Ovary (tissue), 10 donors: ENCODE measurements at places on chromosomes 11 and 22. TPM values are rescaled to one million over a fixed set of nuclear protein-coding genes. Genes with fewer than 3 reads are reported as not detected.

DNA sequence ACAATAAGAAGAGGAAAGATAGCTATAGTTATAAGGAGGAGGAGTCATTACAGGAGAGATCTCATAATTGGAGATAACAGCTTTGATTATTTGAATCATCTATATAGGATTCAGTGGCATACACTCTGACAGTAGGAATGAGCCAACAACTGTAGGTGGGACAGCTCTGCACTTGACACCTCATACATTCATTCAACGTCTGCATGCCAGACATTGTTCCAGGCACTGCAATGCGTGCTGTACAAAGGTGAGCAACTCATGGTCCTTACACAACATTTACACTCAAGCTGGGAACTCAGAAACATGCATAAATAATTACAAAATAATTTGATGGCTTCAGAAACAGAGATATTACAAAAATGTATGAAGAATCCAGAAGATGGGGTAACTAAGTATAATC lies 154.3 kb downstream of the MSANTD4 start:
- DNase-seq: no peak

KCNK4 gene
- not detected for total RNA-seq

DKK3 gene
- total RNA-seq: 62.8 TPM

LRRC55 gene
- 0.20 TPM for total RNA-seq

- no peak for DNase-seq
Measured at GRCh38 chr11:124869856-124870387, 4.7 kb downstream of the ROBO3 start.

EHF gene
- 38.6 TPM for total RNA-seq

DNA sequence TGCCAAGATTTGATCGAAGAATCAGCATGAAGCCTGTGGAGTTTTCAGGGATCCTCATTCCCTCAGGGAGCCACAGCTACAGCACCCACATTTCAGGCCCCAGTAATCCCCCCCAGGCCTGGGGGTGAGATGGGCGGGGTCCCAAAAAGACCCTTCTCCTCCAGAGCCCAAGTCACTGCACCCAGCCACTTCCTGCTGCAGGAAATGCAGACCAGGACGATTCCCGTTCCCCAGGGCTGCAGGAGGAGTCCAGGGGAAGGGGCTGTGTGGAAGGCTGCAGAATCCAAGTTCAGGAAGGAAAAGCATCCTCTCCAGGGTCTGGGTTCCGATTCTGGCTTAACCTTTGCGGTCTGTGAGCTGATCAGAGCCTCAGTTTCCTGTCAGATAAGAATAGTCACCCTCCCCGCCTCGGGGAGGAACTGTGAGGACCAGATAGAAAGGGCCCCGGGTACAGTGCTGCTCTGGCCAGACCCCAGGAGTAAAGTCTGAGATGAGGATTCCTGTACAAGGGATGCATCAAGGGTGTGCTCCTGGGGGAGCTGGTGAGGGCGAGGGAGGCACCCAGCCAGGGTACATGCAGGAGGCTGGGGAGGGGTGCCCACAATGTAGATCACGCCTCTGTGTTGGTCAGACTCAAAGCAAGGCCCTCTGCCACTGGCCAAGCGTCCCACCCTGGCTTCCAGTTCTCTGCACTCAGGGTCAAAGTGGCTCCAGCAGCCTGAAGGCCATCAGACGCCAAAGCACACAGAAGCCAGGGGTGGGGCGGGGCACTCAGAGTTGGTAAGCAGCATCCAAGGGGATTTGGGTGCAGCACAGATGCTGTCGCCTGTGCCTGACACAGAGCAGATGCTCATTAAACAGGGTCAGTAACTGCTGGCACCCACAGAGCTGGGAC lies 30.1 kb upstream of the TP53I11 start:
- no peak for DNase-seq

DNA sequence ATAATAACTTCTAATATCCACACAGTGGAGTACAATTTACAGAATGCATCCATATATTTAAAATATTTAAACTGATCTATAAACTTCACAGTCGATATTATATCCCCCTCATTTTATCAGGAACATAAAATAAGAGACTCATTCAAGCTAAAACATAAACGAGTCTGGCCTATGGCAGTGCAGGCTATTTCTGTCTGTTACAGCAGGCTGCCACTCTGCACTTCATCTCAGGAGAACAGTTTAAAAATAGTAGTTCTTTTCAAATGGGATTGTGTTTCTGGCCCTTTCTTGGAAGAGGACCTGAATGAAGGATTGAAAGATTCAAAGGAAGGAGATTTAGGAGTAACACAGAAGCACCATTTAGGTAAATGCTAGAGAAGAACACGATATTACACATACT lies 915.7 kb downstream of the NTM start:
- DNase-seq: no peak

GRCh38 chr11:16750417-16750816 lies 12.0 kb downstream of the C11orf58 start:
- no peak for DNase-seq

DNA sequence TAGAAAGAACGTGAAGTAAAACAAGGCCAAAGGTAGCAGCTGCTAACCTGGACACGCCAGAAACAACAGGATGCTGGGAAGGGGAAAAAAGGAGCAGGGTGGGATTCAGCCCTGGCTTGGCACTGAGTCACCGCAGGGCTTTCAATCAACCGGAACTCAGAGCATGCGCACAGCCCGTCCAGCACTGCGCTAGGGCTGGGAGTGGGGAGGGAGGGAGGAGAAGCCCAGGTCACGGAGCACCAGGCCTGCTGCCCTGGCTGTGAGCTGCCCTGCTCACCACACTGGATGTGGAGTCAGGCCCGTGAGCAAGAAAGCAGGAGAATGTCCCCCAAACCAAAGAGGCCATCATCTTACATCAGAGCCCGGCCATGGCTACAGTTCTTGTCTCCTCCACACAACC lies 51.5 kb downstream of the APOL1 start:
- DNase-seq: no peak

DNA sequence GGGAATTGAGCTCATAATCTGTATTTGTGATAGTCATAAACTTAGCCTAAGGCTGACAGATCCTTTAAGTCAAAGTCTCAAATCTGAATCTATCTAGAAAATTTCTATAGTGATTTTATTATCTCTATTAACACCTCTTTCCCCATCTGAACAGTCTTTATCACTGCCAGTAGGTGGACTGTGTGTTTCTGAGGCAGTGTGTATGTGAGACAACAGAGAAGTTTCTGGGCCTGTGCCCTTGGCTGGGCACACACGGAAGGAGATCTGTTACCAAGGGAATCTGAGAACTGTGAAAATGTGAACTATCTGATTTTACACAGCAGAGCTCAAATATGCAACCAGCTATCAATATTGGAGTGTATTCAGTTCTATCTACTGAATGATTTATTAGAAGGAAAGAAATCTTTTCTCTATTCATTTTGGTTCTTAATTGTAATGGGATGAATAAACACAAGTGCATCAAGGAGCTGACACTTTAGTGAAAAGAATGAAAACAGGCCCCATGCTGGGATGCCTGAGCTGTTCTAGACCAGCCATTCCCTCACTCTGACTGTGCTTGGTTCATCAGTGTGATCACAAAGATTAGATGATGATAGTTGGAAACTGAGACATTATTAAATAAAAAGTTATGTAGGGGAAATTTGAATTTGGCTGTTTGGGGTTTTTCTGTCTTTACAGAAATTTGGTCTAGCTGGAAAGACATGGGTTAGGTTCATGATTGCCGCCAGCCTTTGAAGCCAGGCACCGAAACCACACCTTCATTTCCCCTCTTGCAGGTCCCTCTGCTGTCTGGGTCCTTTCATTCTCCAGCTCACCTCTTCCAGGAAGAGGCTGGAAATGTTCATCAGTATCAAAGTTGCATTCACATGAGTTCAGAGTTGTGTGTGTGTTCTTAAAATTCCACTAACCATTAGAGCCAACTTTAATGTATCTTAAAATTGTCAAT lies 68.1 kb downstream of the LIF start:
- DNase-seq: no peak

DNA sequence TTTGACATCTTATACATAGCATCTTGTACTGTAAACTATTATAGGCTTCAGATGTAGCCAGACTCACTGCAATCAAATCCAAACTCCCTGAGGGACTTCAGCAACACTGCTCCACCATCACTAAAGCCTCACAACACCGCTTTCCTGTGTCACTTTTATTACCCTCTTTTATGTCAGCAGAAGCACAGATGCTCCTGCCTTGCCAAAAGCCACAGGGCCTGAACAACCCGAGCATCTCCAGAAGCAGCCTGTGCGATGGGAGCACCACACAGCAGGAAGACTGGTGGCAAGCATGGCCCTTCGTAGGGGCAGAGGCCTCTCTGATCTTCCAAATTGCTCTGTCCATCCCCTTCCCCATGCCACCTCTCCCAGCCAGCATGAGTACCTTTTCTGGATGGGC lies 22.9 kb downstream of the TMEM123 start:
- no peak for DNase-seq

ABCC8 gene
- total RNA-seq: 0.92 TPM

DNA sequence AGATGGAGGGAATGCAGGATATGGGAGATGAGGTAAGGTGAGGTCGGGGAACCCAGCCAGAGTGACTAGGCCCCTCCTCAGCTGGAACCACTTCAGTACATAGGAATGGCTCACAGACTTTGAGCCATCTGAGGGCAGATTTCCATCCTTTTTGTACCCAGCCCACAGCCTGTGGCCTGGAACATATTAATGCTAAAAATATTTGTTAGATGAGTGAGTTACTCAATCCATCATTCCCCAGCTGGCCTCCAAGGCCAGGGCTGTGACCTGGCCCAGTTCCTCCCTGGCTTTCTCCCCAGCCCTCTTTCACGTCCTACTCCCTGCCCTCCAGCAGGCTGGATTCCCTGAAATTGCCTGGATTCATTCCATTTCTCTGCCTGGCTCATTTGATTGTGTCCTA lies 57.2 kb upstream of the PRDM11 start:
- DNase-seq: peak; percentile 81

- DNase-seq: no peak
Measured at GRCh38 chr11:72970557-72971118, 156.4 kb downstream of the ATG16L2 start.

OR2D2 gene
- not detected for total RNA-seq

DNA sequence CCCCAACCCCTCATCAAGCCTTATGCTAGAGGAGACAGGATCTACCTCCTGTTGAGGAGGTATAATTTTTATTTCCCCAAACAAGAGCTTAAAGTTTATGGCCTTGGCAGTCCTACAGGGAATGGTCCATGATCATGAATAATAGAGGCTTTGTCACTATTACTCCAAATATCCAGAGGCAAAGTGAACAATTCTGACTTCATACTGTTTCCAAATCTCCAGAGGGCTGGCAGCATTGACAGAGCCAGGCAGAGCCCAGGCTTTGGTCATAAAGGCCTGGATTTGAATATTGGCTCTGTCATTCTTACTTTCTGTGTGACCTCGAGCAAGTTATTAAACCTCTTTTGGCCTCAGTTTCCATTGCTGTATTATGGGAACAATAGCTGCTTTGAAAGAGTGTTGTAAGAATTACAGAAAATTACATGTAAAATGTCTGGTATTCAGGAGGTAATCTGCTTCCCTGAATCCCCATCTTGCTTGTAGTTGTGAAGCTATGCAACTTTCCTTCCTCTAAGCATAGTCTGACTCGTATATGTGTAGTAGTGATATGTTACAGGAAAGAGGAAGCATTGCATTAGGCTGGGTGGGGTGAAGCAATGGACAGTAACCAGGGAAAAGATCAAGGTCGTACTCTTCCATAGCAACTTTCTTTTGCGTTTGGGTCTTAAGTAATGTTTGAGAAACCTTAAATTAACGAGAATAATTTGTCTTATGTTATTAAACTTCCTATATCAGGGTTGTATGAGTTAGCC lies 88.8 kb downstream of the CD44 start:
- DNase-seq: no peak
